RWPE2 (cell line): ENCODE measurements at places on chromosomes 12 and 14.

GRCh38 chr12:12447236-12447635 is 90.4 kb downstream of the BORCS5 start:
- no peak for DNase-seq

DNA sequence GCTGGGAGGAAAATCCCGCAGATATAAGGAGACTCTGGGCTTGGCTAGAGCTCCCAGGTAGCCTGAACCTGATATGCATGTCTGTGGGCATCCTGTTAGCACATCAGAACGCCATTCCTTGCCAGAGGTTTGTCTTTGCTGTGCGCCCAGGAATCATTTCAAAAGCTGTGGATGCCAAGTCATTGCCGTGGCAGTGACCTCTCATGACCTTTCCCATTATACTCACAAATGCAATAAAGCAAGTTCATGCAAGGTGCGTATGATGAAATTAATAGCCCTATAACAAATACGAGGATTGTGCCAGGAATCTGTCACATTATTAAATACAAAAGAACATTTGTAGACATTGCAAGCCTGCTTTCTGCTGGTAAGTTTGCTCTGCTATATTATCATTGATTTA is 229.1 kb upstream of the PELI2 start:
- DNase-seq: peak; percentile 89

DNA sequence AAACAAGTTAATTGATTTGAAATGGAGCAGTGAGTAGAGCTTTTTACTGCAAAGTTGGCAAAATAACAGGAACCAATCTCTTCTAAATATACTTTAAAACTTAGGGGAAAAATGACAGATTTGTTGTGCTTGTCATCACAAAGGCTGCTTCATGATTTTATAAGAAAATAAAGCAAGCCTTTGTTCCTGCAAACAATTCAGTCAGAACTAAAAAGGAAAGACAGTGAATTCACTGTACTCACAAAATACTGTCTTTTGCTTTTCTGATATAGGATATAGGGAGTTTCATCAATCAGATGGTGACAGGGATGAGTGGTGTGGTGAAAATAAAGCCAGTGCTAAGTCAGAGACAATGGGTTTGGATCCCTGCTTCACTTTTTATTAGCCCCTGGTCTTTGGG is 126.0 kb downstream of the HELB start:
- DNase-seq: no peak

- DNase-seq: no peak
Measured at GRCh38 chr12:57519796-57520052, 590 bp downstream of the DDIT3 start.

DNA sequence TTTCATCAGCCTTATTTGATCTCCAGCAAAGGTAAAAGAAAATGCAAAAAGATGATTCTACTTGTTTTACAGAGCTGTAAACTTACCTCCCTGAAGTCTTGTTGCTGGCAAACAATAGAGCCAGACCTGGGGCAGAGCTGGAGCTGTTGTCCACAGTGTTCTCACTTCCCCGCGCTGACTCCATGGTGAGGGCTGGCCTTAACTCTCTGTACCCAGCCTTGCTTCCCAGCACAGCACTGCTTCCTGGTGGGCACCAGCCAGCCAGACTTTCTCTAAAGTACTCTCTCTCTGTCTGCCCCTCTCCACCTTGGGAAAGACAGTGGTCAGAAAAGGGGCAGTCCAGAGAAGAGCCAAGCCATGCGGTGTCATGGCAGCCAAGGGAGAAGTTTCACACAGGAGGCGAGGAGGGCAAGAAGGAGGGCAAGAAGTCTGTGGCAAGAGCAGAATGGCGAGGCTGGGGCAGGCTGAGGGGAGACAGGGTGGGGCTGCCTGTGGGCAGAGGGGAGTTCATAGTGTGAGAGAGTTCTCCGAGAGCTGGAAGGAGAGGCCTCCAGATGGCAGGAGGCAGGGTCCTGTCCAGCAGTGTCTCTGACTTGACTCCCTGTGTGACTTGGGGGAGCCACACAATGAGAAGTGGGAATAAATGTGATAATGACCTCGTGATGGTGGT is 9.3 kb downstream of the EVL start:
- DNase-seq: no peak

DNA sequence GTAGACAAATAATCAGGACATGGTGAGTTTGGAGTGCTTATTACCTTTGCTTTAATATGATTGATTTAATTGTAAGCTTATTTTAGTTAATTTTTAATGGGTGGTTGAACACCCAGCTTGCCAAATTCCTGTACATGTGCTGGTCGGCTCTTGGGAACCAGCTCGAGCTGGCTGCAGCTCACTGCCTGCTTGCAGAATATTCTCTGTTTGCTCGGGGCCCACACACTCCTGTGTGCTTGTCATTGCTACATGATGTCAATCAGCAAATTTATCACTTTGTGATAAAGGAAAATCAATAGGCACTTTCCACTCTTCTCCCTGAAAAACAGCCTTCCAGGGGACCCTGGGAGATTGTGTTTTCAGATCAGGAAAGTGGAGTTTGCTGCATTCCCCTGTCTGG is 141.1 kb upstream of the LHX5 start:
- no peak for DNase-seq

DNA sequence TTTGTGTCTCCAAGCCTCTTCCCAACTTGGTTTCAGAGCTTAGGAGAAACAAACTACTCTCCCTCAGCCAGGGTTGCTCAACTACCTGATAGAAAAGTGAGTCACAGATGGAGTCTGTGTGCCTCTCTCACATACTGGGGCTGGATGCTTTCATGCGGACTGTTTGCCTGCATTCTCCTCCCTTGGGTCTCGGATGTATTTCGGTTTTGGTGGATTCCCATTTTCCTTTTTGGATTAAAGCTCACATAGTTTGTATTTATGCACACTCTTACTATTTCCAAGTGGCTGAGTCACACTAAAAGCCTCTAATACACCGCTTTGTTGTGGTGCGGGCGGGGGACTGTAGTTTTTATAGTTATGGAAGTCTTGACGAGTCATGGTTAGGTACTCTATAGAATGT is 505.4 kb downstream of the LRFN5 start:
- DNase-seq: no peak

DNA sequence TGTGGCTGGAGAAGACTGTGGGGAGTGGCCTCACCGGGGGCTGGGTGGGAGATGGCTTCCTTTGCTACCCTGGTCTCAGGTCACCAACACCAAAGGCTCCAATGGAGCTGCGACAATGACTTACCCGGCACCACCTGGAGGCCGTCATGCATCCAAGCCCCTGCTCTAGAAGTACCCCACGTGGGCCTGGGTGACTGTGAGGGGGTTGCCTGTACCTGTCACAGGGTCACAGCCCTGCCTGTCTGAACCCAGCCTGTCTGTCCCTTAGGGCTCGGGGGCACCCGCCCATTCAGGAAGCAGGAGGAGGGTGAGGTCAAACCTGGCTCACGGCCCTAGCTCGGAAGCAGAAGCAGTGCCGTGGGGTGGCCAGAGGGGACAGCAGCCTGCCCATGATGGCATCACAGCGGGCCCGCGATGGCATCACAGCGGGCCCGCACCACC is 18.9 kb downstream of the ABCB9 start:
- no peak for DNase-seq

DNA sequence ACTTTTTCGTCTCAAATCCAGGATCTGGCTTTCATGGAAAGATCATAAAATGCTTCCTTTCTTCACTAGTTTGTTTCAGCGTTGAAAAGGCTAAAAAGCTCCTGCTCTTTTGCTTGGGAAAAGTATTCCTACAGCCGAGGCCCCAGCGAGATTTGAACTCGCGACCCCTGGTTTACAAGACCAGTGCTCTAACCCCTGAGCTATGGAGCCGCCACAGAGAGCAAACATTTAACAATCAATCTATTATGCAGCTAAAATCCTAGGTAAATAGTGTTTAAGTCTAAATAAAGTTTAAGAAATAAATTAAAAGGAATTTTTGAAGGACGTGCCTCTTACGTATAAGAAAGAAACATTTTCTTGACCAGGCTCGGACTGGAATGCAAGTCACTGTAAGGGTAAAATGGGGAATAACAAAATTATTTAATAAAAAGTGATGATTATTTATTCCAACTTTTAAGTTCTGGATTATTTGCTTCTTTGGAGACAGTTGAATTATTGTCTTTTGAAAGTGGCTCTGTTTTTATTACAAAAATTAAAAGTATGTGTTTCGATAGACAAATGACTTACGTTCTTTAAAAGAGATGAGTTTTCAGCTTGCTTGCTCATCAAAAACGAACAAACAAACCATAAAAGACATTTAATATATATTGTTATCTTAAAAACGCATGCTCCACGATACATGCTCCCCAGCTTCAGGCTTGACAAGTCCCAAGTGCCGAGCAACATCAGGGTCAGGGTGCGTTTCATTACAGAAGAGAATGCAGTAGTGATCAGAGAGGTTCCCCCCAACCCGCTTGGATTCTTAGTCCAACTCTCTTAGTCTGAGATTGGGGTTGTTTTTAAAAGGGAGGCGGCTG is 10.2 kb downstream of the OR6S1 start:
- DNase-seq: no peak

- DNase-seq: no peak
Measured at GRCh38 chr12:17588968-17589367, 501.0 kb downstream of the RERGL start.

- no peak for DNase-seq
Measured at GRCh38 chr12:2836574-2836973, 1.7 kb upstream of the NRIP2 start.

- DNase-seq: no peak
Measured at GRCh38 chr14:102979406-102979805, 56.9 kb downstream of the AMN start.

DNA sequence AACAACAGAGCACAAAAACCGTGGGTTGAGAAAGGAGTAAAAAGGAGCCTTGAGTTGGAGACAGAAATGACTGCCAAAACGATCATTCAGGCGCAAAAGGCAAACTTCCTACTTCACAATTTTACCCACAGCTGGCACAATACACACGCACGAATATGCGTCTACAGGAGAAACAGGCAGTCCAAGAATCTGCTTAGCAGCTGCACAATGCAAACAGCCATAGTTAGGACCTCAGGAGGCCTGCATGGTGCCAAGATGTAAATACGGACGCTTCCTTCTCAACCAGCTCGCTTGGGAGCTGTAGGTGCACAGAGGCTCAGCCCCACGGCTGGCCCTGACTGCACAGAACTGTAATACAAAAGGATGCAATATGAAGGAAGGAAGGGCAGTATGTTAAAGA is 250.1 kb upstream of the CAND1 start:
- no peak for DNase-seq

DNA sequence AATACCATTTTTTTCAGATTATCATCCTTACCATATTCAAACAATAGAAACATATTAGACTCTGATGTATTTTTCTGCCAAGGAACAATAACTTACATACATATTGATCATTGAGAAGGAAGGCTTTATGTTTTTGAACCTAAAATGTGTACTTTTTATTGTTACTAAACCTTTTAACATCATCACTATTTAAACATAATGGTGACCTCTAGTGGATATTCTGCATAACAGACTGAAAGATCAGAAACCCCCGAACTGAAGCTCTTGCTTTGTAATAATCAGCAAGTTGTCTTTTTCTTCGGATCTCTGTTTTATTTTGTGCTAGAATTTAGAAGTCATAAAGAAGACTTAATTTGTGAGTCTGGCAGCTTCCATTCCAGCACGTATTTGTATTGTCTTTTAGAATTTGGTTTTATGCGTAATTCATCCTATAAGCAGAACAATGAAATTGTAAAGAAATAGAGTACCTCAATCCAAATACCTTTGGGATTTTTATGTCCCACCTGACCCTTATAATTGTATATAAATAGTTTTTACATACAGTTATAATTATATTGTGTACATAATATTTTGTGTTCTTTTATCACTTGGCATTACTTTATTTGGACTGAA is 125.9 kb upstream of the ATF1 start:
- DNase-seq: no peak

GRCh38 chr12:2483713-2484112 is 311.1 kb upstream of the FKBP4 start:
- no peak for DNase-seq

GRCh38 chr14:20627346-20628027 is 14.0 kb downstream of the OR6S1 start:
- DNase-seq: no peak

DNA sequence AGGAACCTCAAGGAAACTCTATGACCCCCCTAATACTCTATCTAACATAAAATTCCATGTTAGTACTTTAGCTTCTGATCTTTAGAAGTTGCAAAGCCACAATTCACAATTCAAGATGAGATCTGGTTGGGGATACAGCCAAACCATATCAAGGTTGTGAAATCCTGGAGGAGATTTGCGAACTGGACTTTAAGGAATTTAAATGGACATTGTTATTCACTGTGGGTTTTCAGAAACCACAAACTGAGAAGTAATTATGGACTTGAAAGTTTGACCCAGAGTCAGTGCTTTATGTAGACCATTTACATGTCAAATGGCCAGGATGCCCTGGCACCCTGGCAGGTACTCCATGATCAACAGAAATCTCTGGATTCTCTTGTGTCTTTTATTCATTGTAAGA is 14.2 kb upstream of the CDKL1 start:
- DNase-seq: no peak

- no peak for DNase-seq
Measured at GRCh38 chr12:1083889-1084262, 92.9 kb downstream of the ERC1 start.

GRCh38 chr12:58896278-58896677 is 24.0 kb downstream of the LRIG3 start:
- no peak for DNase-seq

- DNase-seq: no peak
Measured at GRCh38 chr12:96719660-96720362, 187.2 kb upstream of the NEDD1 start.

DNA sequence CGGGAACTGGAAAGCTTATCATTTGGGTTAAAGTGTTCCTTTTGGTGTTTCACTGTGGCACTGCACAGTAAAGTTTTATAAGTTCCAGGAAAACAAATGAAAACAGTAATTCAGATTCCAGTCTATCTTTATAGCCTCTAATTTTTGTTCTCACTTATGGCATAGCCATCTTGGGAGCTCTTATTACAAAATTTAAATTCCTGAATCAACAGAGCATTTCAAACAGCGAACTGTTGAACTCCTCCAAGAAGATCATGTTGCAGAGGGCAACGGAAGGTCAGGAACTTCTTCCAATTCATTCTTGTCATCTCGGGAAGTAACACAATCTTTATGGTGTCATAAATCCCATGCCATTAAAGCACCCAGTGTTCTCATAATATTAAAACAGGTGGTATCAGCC is 229.1 kb downstream of the KCNC2 start:
- DNase-seq: no peak
